Muscle of back (tissue), 13 donors: ENCODE measurements at places on chromosomes 5 and 9. TPM values are rescaled to one million over a fixed set of nuclear protein-coding genes. Genes with fewer than 3 reads are reported as not detected.

LCN15 gene
- 0.23 TPM for polyA plus RNA-seq

LURAP1L gene
- 13.4 TPM for polyA plus RNA-seq

DNA sequence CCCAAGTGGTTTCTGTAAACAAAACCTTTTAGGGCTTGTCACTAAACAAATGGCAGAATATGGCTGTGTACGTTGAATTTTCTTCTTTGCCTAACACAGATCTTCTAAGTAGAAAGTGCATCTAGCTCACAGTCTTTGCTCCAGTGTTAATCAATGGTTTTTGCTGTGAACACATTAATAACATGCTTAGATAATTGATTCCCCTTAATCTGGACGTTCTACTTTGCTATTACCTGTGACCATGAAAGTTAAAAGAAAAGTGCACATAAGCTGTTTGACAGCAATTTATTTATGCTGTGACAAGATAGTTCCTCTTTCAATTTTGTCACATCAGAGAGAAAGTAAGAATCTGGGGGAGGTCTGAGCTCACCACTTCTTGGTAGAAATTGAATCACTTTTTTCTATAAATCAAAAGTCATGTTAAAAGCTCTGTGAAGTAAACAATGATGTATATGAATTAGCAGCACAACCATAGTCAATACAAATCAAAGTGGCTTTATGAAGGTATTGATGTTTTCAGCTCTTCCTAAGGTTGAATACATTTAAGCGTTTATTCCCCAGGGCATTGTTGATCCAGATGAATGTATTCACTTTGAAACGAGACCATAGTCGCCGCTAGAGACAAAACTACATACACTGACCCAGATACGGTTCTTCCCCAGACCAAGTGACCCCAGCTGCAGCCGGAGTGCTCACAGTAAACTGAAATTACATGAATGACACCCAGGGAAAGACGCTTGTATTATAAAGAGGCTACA, 174.6 kb upstream of the ZNF608 start:
- DNase-seq: no peak

DNA sequence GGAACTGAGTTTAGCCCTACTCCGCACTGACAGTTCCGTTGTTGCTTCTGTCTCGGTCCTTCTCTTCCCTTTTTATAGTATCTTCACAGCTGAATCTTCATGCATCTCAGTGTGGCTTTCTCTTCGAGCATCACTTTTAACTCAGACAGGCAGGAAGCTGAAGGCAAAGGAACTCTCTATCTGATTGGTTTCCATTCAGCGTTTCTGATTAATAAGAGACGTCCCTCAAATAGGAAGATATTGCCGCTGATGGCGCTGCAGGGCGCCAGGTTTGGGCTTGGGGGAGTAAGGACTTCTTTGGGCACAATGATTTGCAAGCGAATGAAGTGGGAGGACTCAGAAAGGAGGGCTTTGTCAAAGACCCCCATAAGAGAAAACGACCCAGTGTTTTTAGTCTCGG, at the start of gene CDH9:
CDH9 (minus strand) TSS at position 111 of the 400 bp plus-strand sequence. CDS start 50,253 bp downstream, outside the sequence.
- DNase-seq: peak; percentile 14

GRCh38 chr9:16670791-16671190, 199.7 kb downstream of the BNC2 start:
- DNase-seq: no peak

DNA sequence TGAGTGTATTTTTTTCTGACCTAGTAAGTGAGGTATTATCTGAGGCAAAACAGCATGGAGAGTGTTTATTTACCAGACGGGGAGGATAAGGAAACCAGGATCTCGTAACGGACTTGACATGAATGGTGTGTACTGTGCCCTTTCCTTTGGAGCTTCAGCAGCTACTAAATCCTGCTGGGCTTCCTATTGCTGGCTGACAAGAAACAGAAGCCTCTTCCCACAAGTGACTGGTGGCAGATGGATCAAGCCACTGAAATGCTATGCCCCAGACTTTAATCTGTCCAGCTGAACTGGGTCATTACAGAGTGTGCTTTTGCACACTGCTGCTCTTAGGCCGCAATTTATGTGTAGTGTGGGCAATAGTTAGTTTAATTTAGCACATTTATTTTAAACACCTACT, 162.7 kb upstream of the MRPS30 start:
- no peak for DNase-seq
